ENCODE measurements at places on chromosomes 5 and 9. TPM values are rescaled to one million over a fixed set of nuclear protein-coding genes. Genes with fewer than 3 reads are reported as not detected.

The DPP7 gene
- 344 TPM for total RNA-seq

The SHC3 gene
- total RNA-seq = not detected

The ARL14EPL gene
- total RNA-seq = not detected

The LIX1 gene
- total RNA-seq = not detected

Measured in CD4-positive, alpha-beta T cell (primary cell).